T-helper 2 cell treated with Interferon-gamma antibody and Interleukin-4, amounts not matched to agents 100 ng/mL and 5 ng/mL, for 36 hours (primary cell): ENCODE measurements at places on chromosomes 4 and X. TPM values are rescaled to one million over a fixed set of nuclear protein-coding genes. Genes with fewer than 3 reads are reported as not detected.

The CFP gene
- 14.8 and 19.3 TPM in 2 replicates for total RNA-seq

The ODAM gene
- not detected in 2 replicates for total RNA-seq

The SOX3 gene
- not detected in 2 replicates for total RNA-seq

The DUSP21 gene
- total RNA-seq: not detected in 2 replicates

The CLNK gene
- 0.09 TPM in 1 of 2 replicates, not detected in the other for total RNA-seq

The KDR gene
- total RNA-seq: not detected in 2 replicates

The EMCN gene
- not detected in 2 replicates for total RNA-seq

The KCND1 gene
- 3.4 and 4.0 TPM in 2 replicates for total RNA-seq

The OTC gene
- not detected in 2 replicates for total RNA-seq

The GABRG1 gene
- not detected in 2 replicates for total RNA-seq

The FHL1 gene
- total RNA-seq: 13.8 and 14.5 TPM in 2 replicates

The RHOXF2B gene
- not detected in 2 replicates for total RNA-seq

The CDS1 gene
- total RNA-seq: 0.05 TPM in 1 of 2 replicates, not detected in the other

The AFM gene
- not detected in 2 replicates for total RNA-seq

The USP17L5 gene
- total RNA-seq: not detected in 2 replicates

The NEUROG2 gene
- not detected in 2 replicates for total RNA-seq

The NFXL1 gene
- 11.8 and 12.0 TPM in 2 replicates for total RNA-seq
